ENCODE measurements at places on chromosomes 7 and 10.

GRCh38 chr10:61846370-61847031 is 55.0 kb upstream of the ARID5B start:
- no peak for DNase-seq

DNA sequence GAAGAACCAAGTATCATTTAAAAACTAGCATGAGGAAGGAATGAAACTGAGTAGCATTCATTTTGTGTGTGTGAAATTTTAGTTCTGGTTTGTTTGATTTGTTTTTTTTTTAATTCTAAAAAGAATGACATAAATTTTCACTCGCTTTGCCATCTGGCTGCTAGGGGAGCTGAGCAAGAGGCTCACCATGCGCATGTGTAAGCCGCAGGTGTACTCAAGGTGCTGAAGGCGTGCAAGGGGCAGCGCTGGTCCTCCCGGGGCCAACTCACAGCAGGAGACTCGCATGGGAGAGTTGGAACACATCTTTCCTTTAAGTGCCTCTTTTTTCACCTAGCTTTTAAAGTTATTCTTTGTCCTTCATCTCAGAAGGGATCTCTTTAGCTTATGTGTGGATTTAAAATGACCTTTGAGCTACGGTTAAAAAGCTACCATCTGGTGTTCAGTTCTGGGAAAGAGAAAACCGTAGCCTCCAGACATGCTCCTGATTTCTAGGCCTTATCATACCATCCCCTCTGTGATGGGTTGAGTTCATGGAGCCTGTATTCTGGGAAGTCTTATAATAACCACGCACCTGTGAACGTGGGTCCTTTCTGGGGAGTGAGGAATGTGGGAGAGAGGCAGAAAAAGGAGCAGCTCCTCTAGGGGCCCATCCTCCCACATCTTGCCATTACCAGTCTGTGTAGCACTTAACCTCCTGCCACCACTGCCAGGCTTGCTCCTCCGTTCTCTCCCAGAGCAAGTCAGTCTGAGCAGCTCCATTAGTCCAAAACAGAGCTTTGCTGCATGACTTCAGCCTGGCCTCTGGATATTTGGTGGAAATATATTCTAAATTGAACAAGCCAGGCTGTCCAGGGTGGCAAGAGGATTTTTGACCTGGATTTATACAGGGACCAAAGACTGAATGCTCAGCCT is 61.9 kb downstream of the KLHDC10 start:
- no peak for DNase-seq

- DNase-seq = no peak
Observed at GRCh38 chr10:6211671-6212635, 9.2 kb downstream of the PFKFB3 start.

- DNase-seq = peak; percentile 4
Observed at GRCh38 chr7:91151916-91152315, 112.3 kb upstream of the FZD1 start.

Measured in common myeloid progenitor, CD34-positive (primary cell).